ENCODE measurements at places on chromosomes 3 and 15.

- DNase-seq = no peak
Observed at GRCh38 chr3:50737906-50738598, 63.3 kb downstream of the DOCK3 start.

GRCh38 chr3:195838714-195839113, 27.0 kb upstream of the MUC4 start:
- DNase-seq = no peak

DNA sequence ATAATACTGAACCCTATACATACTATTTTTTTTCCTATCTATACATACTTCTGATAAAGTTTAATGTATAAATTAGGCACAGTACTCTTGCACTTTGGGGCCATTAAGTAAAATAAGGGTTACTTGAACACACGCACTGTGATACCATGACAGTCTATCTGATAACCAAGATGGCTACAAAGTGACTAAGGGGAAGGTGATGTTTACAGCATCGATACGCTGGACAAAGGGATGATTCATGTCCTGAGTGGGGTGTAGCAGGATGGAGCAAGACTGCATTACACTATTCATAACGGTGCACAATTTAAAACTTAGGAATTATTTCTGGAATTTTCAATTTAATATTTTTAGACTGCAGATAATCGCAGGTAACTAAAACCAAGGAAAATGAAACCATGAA, 30.0 kb upstream of the SLC2A2 start:
- no peak for DNase-seq

DNA sequence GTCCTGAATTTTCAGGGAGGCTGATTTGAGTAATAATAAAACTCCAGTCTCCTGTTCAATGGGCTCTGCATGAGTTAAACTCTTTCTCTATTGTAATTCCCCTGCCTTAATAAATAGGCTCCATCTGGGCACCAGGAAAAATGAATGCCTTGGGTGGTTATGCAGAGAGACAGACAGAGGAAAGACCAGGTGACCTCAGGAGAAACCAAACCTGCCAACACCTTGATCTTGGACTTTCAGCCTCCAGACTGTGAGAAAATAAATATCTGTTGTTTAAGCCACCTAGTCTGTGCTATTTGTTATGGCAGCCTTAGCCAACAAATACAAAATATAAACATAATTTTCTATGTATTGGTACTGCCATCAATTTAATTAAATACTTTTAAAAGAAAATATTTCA, 64.8 kb upstream of the RAP2B start:
- DNase-seq = no peak

DNA sequence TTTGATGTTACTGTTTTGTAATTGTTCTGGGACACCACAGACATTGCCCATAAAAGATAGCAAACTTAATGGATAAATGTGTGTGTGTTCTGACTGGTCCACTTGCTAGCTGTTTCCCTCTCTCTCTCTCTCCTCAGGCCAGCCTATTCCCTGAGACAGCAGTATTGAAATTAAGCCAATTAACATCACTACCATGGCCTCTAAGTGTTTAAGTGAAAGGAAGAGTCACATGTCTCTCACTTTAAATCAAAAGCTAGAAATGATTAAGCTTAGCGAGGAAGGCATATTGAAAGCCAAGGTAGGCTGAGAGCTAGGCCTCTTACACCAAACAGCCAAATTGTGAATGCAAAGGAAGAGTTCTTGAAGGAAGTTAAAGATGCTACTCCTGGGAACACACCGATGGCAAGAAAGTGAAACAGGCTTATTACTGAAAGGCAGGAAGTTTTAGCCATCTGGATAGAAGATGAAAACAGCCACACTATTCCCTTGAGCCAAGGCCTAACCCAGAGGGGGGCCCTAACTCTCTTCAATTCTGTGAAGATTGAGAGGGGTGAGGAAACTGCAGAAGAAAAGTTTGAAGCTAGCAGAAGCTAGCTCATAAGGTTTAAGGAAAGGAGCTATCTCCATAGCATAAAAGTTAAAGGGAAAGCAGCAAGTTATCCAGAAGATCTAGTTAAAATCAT, 295.1 kb downstream of the CHST2 start:
- DNase-seq = no peak

Data from stimulated activated naive CD4-positive, alpha-beta T cell (primary cell).